ENCODE measurements at places on chromosomes 12 and 14.

DNA sequence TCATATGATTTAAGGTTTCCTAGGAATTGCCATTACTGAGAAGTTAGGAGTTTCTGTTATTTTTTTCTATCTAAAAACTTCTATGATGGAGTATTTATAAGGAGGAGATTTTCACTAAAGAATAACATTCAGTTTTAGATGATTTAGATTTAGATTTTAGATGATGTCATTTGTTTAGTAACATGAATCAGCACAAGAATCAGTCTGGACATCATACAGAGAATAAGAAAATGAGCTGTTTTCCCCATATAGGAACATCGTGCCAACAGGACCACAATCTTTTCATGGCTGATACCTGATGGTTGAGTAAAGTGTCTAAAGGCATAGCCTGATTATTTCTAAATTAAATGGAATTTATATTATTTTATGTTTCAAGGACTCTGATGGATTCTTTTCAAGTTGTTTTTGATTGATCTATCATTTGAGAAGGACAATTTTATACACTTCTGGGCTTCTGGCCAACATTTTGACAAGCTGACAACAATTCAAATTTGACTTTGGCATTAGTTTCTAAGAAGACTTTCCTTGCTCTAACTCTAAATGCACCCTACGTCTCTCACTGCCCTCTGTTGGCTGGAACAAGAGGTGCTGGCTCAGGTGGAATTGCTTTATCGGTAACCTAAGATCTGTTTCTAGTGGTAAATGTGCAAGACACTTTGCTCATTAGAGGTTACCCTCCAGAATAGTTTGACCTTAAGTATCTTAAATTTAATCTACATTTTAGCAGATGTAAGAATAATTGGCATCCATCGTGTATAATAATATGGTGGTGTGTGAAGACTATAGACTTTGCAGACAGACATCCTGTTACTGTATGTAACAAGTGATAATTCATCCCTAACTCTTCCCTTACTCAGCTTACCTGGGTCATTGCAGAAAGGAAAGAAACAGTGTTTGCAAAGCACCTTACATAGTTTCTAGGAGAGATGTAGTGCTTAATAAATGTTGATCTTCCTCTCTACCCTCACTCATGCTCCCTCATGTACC, 42.8 kb upstream of the CPSF6 start:
- no peak for DNase-seq

DNA sequence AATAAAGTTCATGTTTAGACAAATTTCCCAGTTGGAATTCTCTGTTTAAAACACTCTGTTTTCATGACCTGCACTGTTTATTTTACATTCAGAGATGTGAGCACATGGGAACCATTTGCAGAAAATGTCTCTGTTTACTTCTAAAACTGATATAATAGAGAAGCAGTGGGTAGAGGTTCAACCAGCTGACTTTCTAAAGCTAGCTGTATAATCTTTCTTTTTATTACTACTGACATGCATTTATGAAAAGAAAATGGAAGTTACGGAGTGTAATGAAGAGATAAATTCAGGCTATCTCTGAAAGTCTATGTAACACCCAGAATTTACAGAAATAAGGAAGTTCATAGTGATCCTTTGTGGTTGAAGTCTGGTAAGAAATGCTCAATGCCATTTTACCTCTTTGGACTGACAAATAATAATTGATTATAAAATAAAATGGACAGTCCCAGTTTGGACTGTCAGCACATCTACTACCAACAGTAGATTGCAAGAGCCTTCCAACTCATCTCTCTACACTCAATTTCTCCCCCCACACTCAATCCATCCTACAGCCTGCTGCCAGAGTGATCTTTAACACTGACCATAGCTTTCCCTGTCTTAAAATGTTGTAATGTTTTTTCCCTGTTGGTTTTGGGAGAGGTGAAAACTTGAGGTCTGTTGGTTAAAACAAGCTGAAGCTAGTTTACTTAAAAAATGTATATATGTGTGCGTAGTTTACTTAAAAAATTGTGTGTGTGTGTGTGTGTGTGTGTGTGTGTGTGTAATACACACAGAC, 137.4 kb downstream of the AEBP2 start:
- no peak for DNase-seq

DNA sequence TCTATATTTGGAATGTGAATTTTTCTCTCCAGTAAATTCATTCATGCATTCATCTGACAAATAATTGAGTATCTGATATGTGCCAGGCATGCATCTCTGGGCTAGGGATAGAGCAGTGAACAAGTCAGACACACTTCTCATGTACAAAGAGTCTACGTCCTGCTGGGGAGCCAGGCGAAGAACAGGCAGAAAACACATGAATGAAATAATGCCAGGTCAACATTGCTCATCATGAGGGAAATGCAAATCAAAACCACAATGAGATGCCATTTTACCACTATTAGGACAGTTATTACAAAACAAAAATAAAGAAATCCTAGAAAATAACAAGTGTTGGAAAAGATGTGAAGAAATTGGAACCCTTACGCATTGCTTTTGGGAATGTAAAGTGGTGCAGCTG, 90.3 kb downstream of the PAX9 start:
- no peak for DNase-seq

DNA sequence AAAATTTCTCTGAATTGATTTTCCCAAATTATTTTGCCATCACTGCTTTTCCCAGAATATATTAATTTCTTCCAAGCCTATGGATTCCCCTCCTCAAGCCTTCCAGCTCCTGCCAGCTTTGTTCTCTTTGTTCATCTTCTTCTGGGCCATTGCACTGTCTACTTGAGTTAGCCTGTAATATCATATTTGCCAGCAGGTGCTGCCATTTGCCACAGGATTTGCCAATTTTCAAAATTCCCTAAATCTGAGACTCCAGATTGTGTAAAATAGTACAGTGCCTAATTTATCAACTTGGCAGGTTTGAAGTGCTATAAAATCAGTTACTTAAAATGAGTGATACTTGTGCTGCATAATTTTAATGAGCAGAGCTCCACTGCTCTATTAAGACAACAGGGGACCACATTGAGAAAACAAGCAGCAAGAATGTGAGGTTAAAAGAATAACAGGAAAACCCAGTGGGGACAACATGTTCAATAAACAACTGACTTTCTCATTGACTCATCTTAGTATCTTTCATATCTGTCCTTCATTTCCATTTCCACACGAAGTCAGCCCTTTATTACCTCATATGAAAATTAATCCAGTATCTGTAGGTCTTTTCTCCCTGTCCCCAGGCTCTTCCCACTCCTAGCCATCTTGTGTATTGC, 84.6 kb upstream of the CCDC196 start:
- no peak for DNase-seq

DNA sequence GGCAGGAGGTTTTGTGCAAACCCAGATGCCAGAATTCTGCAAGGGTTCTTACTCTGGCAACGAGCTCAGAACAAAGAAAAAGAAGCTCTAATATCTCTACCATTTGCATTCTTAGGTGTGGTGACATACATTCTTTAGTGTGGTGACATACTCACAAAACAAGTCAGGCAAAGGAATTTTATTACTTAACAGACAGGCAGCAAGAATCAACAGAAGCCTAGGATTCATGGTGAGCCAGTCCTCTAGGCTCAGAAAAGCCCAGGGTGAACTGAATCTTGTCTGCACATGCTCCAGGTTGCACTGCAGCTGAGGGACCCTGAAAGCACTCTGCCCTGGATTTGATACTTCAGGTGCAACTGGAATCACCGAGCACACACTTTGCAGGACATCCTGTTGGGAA, 122.4 kb upstream of the PTPRQ start:
- no peak for DNase-seq

DNA sequence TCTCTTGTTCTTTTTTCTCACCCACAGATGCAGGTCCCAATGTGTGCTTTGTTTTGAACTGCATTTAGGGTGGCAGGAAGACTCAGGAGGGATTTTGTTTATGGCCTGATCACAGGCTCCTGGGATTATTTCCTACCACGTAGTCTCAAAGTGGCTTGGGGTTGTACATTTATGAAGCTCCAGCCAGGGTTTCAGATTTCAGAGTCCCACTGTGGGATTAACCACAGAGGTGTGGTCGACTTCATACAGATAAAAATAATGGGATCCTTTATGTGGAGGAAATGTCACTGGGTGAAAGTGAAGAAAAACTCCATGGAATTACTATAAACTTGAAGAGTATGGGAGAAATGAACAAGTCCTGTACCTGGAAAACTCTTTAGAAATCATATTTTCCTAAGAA, 14.2 kb upstream of the PPP1R1A start:
- no peak for DNase-seq

DNA sequence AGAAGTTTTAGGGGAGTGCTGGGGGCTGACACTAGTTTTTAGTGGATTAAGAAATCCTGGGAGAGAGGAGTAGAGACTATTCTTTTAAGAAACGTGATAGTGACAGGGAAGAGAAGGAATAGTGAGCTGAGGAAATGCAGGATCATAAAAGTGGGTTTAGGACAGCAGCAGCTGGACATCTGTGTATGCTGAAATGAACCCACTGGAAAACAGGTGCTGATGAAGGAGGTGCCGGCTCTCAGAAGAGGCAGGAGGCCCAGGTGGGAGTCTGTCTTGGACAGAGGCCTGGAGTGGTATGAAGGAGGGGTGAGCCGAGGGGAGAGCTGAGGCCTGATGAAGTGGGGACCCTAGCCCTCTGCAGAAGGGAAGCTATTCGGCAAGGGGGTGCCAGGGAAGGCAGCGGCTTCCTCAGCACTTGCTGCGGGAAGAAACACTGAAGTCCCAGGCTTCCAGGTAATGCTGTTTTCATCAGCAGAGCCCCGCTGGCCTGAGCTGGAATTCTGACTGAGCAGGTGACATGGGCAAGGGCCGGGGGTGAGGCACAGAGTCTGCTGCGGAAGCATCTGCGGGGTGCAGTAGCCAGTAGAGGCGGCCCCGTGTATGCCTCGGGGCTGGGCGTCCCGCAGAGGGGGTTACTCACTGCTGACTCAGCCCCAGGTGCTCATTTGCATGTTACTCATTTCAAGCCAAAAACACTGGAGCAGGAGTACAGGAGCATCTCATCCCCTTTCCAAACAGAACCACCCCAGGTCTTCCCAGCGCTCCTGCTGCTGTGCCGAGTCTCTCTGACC, 89.7 kb downstream of the TMCC3 start:
- DNase-seq = no peak

DNA sequence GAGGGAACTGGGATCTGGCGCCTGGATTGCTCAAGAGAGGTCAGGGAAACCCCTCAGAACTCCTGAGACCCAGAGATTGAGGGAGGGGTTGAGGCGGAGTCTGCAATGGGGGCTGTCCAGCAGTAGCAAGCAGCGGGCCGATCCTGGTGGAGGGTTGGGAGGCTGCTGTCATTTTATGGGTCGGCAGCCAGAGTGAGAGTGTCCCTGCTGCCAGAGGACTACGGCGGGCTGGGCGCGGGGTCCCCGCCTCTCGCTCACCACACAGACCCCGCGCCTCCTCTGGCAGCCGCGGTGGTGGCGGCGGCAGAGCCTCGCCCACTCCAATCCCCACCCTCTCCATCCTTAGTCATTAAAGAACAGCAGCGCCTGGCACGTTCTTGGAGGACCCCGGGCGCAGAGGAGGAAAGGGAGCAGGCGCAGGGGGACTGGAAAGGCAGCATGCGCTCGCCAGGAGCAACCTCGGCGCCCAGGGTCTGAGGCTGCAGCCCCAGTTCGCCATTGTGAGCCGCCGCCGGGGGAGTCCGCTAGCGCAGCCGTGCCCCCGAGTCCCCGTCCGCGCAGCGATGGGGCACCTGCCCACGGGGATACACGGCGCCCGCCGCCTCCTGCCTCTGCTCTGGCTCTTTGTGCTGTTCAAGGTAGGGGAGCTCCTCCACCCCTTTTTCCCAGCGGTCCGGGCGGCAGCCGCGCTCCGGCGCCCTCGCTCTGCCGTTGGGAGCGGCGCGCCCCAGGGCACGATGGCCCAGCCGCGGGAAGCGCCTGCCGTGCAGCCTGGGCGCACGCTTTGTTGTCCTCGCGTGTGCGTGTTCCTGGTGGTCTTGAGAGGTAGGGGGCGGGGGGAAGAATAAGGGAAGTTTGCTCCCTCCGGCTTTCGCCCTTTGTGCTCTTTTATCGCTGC, at the start of gene PTPRO:
TSS of gene PTPRO (plus strand) at position 345 of the 898 bp plus-strand sequence.
- no peak for DNase-seq

DNA sequence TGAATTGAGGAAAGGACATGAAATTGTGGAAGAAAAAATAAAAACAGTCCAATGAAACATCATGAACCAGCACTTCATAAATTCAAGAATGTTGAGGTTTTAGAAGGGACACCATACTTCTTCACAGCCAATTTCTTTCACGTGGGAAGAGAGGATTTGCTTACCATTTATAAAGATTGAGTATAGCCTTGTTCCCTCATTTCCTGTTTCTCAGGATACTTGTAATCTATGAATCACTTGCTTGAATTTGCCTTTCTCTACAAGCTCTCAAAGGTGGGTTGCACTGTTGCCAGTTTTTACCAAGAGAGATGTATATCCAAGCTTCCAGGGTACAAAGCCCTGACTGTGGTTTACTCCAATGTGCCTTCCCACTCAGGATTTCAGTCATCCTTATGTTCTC, 116.1 kb downstream of the DUSP6 start:
- DNase-seq = no peak

DNA sequence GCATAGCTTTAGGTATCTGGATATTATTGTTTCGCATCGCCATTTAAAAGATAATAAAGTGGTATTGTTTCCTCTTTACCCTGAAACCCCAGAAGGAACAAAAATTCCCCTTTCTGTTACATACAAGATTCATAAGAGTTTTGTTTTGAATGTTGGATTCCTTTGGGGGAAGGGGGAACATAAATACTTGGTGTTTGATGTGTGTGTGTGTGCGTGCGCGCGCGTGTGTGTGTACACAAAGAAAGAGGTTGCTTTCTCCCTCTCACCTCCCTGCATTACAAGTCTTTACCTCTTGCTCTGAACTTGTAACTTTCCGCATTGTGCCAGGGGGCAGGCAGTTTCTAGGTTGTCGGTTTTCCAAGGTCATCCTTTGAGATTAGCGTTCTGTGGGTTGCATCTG, 76.4 kb downstream of the GPATCH2L start:
- no peak for DNase-seq

DNA sequence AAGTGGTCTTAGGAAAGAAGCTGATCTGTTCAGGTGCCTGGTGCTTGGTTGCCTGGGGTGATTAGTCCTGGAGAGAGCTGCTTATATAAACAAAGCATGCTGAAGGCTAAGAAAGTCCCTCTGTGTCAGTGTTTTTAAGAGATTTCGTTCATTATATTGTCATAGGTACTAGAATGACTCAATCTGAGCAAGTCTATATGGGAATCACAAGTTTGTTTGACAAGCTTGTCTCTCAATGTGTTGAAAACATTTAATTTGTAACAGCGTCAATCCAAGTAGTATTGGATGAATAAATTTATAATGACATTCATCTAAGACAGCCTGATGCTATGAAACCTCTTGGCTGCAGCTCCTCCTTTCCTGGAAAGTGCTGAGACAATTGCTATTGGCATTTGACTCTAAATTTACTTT, 256.3 kb downstream of the TMTC2 start:
- no peak for DNase-seq

Measured in HFF-Myc (cell line).